ENCODE measurements at places on chromosomes 1 and 21. TPM values are rescaled to one million over a fixed set of nuclear protein-coding genes. Genes with fewer than 3 reads are reported as not detected.

TTC34 gene
- 0.82 TPM for total RNA-seq

KRTAP7-1 gene
- total RNA-seq: not detected

LDLRAD2 gene
- 1.3 TPM for total RNA-seq

NKAIN1 gene
- 3.7 TPM for total RNA-seq

FGGY gene
- 41.2 TPM for total RNA-seq

DR1 gene
- 47.4 TPM for total RNA-seq

TSTD1 gene
- 14.2 TPM for total RNA-seq

TEX35 gene
- total RNA-seq: not detected

DMBX1 gene
- not detected for total RNA-seq

PGLYRP4 gene
- 1.7 TPM for total RNA-seq

FAM72B gene
- 12.0 TPM for total RNA-seq

DNA sequence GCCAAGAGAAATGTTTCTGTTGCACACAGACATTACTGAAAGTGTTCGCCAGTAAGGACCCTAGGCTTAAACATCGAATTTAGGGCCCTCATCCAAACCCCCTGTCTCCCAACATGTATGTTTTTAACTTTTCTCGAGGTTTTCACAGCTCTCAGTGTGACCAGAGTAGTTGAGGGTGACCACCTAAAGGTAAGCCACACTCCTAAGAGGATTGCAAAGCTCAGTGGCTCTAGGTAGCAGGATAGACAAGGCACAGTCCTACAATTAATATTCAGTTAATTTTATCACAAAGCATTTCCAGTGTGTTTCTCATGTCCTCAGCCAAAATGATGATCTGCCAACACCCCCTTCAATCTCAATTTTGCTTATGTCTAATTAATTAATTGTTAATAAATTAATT lies 695 bp upstream of the ALG14 start:
- no peak for DNase-seq

- no peak for DNase-seq
Observed at GRCh38 chr1:241542199-241542907, 10.2 kb downstream of the KMO start.

GRCh38 chr1:22792396-22793160 lies 81.9 kb downstream of the EPHB2 start:
- DNase-seq: no peak

DNA sequence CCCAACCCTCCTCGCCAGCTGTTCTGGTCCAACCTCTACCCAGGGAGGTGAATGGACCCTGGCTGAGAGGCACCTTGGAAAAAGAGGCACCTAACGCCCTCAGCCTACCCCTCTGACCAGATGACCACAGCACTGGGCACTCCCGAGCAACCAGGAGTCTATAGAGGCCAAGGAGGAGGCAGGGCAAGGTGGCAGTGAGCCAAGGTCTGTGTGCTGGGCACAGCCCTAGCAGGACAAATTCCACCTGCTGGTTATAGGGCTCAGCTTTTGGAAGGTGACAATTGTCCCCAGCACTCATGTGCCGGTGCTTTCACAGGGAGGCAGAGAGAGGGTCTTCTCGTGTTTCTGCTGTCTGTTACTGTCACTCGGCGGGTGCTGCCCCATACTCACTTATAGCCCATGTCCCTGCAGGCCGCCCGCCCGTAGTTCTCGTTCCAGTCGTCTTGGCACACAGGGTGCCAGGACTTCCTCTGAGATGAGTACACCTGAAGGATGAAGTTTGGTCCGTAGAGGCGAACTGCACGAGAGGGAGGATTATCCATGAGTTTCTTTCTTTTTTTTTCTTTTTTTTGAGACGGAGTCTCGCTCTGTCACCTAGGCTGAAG lies 27.8 kb downstream of the TMPRSS2 start:
- DNase-seq: no peak

DNA sequence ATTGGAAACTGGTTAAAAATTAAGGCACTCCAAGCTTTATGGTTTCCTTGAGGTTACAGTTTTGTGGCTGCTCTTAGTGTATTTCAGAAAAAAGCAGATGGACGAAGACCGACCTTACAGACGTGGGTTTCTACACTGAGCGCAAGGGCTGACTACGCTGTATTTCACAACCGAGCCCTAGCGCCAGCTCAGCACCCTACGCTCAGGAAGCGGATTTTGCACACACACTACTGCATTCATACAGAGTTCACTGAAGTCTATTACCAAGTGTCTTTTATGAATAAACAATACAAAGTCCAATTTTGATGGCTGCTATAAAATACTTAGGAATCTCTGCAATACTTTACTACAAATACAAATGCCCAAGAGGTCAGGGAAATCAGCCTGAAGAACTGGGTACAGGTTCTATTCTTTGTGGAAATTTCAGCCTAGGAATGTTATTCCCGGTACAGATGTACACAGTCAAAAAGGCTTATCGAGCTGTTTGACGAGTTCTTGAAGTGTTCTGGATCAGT lies 23.8 kb downstream of the PTTG1IP start:
- no peak for DNase-seq

- no peak for DNase-seq
Observed at GRCh38 chr1:65281846-65282245, 27.5 kb upstream of the DNAJC6 start.

GRCh38 chr1:18583326-18583941 lies 47.2 kb upstream of the PAX7 start:
- no peak for DNase-seq

DNA sequence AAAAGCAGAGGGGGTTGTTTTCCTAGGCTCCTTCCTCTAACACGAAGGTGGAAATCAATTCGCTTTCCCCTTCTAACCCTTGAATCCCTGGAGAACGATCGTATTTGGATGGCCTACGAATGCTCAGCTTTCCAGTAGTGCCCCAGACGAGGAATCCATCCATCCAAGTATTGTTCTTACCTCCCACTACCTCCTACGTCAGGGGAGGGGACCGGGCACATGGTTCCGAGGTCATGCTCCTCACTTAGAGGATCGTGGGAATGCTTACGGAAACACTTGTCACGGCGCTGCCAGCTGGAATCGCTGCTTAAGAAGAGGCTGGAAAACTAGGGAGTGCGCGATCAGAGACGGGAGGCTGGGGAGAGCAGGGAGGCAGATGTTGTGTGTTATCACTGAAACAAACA lies 47.4 kb downstream of the CAPZB start:
- no peak for DNase-seq

DNA sequence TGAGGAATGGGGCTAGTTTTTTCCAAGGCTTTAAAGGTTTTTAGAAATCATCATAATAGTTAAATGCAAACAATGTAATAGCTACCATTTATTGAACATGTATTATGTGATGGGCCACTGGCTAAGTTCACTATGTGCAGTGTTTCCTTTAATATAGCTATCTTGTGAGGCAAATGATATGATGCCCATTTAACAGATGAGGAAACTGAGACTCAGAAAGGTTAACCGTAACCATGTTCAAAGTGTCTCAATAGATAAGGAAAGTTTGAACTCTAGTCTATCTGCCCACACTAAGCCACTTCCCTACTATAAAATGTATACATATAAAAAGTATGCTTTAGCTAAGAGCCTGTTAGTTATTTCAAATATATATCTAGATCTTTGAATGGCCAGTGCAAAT lies 64.8 kb downstream of the GNG12 start:
- DNase-seq: no peak

DNA sequence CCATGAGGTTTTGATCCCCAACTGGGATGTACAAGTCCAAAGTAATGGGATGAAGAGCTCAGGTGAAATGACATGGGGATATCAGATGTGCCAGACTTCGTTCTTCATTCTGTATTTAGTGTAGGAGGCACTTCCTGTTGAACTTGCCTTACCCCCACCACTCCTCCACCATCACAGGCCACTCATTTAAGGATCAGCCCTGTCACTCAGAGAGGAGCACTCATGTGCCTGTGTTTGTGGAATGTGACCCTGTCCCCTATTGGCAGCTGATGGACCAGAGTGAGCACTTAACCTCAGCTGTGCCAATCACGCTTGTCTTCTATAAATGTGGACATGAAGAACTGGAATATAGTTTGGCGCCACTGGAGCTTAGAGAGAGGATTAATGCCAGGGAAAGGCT lies 91.4 kb upstream of the CTTNBP2NL start:
- DNase-seq: no peak

DNA sequence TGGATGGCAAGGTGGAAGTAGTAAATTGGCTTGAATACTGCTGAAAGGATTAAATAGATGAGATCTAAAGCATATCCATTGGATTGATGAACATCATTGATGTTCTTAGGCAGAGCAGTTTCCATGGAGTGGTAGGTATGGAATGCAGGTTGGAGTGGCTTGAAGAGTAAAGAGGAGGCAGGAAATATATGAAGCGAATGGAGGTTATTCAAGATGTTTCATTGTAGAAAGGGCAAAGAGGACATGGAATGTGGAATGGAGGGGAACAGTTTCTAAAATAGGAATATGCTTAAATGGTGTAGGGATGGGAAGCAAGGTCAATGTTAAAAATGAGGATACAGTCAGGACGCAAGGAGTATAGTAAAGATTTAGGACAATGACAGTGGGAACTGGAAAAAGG lies 6.1 kb downstream of the OSBPL9 start:
- DNase-seq: no peak

- DNase-seq: no peak
Observed at GRCh38 chr1:26521669-26522030, 7.9 kb upstream of the RPS6KA1 start.

GRCh38 chr1:43639976-43640794 lies 9.8 kb upstream of the KDM4A start:
- no peak for DNase-seq

GRCh38 chr21:35528116-35529042 lies 479.3 kb upstream of the RUNX1 start:
- DNase-seq: no peak

DNA sequence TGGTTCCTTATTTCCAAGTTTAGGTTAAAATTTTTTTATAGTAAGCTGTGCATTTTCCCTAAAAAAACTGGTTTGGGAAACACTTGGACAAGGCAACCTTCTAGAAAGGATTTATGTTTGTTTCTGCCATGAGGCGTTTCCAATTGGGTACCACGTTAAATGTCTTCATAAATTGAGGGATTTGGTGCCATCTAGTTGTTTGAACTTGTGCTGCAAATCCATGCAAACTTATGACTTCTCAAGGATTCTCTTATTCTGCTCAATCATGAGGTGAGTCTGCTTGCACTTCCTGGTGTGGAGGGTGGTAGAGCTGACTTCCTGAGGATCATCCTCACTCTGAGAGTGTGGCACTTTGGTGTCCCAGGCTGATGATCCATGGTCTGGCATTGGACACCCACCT lies 123.3 kb downstream of the PCNX2 start:
- DNase-seq: no peak

- DNase-seq: no peak
Observed at GRCh38 chr21:41597811-41598231, 89.9 kb upstream of the TMPRSS2 start.

- DNase-seq: no peak
Observed at GRCh38 chr1:95207223-95207935, 26.6 kb upstream of the RWDD3 start.

DNA sequence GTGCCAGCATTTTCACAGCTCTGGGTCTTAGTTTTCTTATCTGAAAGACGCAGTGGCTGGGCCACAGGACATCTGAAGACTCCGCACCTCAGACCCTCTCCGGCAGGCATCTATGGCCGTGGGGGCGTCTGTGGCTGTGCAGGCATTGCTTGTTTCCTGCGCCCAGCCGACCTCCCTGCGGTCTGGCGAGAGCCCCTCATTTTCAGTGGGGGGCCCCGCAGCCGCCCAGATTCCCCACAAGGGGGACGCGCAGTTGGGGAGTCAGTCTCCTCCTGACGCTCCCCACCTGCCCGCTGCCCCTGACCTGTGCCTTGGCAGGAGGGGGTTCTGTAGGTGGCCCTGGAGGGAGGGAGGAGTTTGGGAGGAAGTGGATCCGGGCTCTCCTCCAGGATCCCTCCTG lies 3.5 kb upstream of the TFF1 start:
- DNase-seq: no peak

DNA sequence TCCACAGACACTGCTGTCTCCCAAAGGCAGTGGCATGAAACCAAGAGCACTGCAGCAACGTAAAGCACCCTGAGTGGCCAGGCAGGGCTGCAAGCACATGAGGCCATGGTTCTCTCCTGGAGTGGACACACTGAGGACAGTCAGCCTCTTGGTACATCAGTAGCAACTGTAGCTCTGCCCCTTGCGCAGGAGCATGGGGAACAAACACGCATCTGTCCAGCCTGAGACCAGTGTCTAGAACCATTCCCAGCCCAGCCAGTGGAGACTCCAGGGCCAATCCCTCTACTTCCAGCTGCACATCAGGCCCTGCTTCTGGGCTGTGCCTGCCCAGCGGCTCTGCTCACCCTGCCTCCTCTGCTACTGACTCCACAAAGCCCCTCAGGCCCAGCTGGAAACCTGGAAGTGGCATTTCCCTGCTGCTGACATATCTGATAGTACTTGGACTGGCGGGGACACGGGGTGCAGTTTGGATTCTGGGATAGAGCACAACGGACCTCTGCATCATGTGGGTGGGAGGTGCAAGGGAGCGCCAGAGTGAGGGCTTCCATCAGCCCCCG lies 49.0 kb downstream of the TOR1AIP2 start:
- no peak for DNase-seq

DNA sequence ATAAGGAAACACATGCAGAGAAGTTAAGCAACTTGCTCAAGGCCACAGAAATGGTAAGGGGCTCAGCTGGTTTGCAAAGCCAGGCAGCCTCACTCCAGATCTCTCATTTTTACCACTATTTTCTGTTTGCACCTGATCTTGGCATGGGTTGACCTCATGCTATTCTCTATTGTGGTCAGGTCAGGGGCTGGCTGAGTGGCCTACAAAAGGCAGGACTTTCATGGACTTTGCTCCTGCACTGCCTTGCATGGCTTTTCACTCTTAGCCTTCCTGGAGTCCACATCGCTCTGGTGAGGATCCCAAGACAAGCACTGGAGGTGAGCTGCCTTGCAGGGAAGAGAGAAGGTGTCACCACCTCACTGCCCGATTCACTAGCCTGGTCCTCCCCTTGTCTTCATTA lies 56.8 kb upstream of the CSF3R start:
- no peak for DNase-seq

- no peak for DNase-seq
Observed at GRCh38 chr1:15439325-15439724, 1.1 kb downstream of the CTRC start.

- DNase-seq: no peak
Observed at GRCh38 chr1:160257411-160258015, 4.8 kb downstream of the DCAF8 start.

DNA sequence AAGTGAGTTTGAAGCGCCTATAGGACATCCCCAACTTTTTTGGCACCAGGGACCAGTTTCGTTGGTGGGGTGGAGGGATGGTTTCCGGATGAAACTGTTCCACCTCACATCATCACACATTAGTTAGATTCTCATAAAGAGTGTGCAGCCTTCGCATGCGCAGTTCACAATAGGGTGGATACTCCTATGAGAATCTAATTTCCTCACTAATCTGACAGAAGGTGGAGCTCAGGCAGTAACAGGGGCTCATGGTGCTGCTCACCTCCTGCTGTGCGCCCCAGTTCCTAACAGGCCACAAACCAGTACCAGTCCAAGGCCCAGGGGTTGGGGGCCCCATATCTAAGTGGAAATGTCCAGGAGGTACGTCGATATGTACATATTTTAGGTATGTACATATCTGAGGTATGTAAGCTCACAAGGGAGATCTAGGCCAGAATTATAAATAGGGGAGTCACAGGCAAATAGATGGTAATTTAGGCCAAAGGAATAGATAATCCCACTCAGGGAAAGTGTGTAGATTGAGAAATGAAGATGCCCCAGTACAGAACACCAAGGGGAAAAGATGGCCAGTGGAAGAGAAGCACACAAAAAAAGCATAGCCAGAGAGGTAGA lies 27.5 kb upstream of the RASAL2 start:
- DNase-seq: no peak

- no peak for DNase-seq
Observed at GRCh38 chr1:33314416-33314815, 6.5 kb downstream of the A3GALT2 start.

GRCh38 chr1:20685099-20685662 lies 24.0 kb upstream of the DDOST start:
- DNase-seq: no peak

All from endothelial cell (in vitro differentiated cells).